Fibroblast of the aortic adventitia (primary cell): ENCODE measurements at places on chromosomes 4 and X. TPM values are rescaled to one million over a fixed set of nuclear protein-coding genes. Genes with fewer than 3 reads are reported as not detected.

GRCh38 chr4:8676676-8677075 is 84.1 kb downstream of the CPZ start:
- DNase-seq = no peak

DNA sequence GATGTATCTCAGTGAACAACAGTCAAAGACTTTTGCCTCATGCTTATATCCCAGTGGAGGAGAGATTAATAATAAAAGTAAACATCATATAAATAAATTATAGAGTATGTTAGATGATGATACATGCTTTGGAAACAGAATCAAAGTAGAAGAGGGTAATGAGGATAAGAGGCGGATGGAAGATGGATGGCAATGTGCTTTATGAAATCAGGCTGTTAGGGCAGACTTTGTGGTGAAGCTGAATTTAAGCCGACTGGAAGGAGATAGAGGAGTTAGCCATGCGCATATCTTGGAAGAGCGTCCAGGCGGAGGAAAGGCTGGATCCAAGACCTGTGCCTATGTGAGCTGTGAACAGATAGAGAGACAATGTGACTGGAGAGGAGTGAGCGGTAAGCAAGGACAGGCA is 74.9 kb upstream of the GUCY1A1 start:
- DNase-seq = no peak

Gene TLL1
- total RNA-seq = 0.09 and 1.5 TPM in 2 replicates

GRCh38 chr4:168485156-168485910 is 5.0 kb upstream of the DDX60L start:
- no peak for DNase-seq

Gene DCUN1D4
- 62.6 and 115 TPM in 2 replicates for total RNA-seq

Gene ARAP2
- total RNA-seq = 0.63 and 1.5 TPM in 2 replicates

Gene RAB9B
- total RNA-seq = 1.9 and 2.6 TPM in 2 replicates

GRCh38 chr4:73704314-73705055 is 35.9 kb upstream of the CXCL8 start:
- peak; percentile 100 for DNase-seq

Gene NHS
- total RNA-seq = 1.6 and 11.6 TPM in 2 replicates

- DNase-seq = no peak
These were observed 53.3 kb downstream of the NBDY start for GRCh38 chrX:56782352-56782751.

GRCh38 chr4:101175896-101176676 is 171.2 kb downstream of the PPP3CA start:
- DNase-seq = no peak

- no peak for DNase-seq
These were observed 130.2 kb downstream of the SH2D1A start for GRCh38 chrX:124476562-124476961.

DNA sequence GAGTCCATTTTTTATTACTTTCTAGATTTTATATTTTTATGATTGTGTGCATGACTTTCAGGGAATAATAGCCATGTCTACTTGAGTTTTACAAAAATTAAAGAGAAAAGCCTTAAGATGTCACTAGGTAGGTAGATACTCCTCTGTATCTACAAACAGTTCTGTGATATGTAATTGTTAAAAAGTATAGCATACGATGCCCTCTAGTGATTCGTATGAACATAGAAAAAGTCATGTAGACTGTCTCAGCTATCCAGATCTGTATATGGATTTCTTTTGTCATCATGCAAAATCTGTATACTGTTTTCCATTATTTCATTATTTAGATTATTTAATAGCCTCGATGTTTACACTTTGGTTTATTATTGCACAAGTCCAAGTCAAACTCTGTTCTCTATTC is 856.6 kb downstream of the CENPC start:
- peak; percentile 80 for DNase-seq

- DNase-seq = peak; percentile 96
These were observed 35.0 kb downstream of the FBXW7 start for GRCh38 chr4:152500800-152501434.

GRCh38 chr4:129140521-129140920 is 44.6 kb downstream of the C4orf33 start:
- peak; percentile 2 for DNase-seq

GRCh38 chr4:121938282-121939092 is 13.4 kb downstream of the TRPC3 start:
- DNase-seq = no peak

DNA sequence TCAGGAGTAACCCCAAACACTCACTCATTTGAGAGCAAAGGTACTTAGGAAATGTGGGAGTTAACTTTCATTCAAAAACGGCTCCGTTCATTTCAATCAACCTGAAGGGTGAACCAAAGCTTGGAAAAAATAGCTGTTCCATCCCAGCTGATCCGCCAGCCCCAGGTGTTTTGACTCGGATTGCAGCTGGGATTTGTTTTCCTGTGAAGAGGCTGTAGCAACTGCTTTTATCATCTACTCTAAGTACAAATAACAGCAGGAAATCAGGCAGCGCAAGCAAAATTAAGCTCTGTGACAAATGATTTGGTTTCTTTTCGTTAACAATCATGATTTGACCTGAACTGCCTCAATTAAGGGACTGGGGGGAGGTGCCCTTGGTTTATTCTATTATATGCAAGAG is 154.7 kb downstream of the BEND2 start:
- no peak for DNase-seq

GRCh38 chr4:182819751-182820150 is 97.4 kb downstream of the DCTD start:
- DNase-seq = no peak

Gene COX7B2
- total RNA-seq = not detected in 2 replicates

- peak; percentile 49 for DNase-seq
These were observed 136.6 kb upstream of the SH3RF1 start for GRCh38 chr4:169407217-169407845.

- no peak for DNase-seq
These were observed 24.0 kb downstream of the ARSJ start for GRCh38 chr4:113955411-113955810.

DNA sequence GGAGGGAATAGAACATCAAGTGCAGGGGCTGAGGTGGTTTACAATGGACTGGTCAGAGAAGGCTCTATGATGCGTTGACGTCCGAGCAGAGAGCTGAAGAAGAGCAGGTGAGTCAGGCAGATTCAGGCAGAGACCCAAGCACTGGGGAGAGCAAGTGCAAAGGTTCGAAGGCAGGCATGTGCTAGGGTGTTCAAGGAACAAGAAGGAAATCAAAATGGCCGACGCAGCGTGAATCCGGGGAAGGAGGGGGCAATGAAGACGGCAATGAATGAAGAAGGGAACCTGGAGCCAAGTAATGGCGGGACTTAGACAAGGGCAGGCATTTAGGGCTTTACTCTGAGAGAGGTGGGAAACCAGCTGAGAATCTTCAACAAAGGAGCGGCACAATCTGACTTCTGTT is 56.8 kb upstream of the DCTD start:
- no peak for DNase-seq

- no peak for DNase-seq
These were observed 4.4 kb downstream of the GPRIN3 start for GRCh38 chr4:89303177-89303576.

Gene FOXP3
- total RNA-seq = not detected in 2 replicates

GRCh38 chr4:106476741-106477140 is 108.2 kb upstream of the GIMD1 start:
- no peak for DNase-seq

Gene ARMCX2
- total RNA-seq = 45.3 and 68.5 TPM in 2 replicates

Gene IGBP1
- 64.6 and 117 TPM in 2 replicates for total RNA-seq

Gene GPR50
- total RNA-seq = not detected in 2 replicates

- DNase-seq = no peak
These were observed 52.1 kb downstream of the RTL5 start for GRCh38 chrX:72079607-72080006.

GRCh38 chr4:154960476-154960875 is 179.4 kb downstream of the RBM46 start:
- DNase-seq = no peak

DNA sequence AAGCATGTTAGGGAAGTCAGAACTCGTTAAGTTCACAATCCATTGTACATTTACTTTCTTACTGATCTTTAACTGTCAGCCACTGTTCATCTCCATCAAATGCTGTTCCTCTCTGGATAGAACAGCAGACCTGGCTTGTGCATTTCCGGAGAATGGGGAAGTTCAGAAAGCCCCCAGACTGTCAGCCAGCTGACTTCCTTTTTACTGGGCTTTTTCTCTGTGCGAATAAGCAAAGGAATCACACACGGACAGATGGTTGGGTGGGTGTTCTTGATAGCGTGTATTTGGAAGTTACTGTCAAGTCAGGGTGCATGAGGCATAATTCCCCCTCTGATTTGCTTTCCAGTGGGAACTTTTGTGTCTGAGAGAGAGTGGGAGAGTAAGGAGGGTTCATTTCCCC is 56.8 kb downstream of the TSPAN7 start:
- no peak for DNase-seq

GRCh38 chr4:75180217-75180616 is 247.3 kb downstream of the PARM1 start:
- DNase-seq = no peak

DNA sequence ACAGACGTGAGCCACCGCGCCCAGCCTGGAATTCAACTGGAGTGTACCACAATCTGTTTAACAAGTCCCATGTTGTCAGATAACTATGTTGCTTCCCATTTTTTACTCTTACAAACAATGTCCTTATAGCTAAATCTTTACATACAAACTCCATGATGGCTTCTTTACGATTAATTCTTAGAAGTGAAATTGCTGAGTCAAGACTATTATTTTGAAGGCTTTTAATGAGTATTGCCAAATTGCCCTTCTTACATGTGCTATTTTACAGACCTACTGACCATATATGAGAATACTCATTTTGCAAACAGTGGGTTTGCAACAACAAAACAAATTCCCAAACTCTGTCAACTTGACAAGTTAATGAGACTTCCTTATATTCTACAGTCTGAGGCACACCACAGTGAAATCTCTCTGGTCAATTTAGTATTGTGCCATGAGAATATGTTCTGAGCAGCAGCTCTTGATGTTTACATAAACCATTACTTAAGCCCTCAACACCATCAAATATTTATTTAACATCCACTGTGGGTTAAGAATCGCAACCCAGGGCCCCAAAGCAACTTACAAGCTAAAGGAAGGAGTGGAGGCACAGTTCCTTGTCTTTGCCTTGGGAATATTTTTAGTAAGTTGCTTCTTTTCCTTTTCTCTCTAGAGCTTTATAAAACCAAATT is 128.5 kb downstream of the SPRY1 start:
- no peak for DNase-seq

- DNase-seq = no peak
These were observed 30.3 kb upstream of the SHISA3 start for GRCh38 chr4:42366959-42367358.

Gene AFM
- not detected in 2 replicates for total RNA-seq

DNA sequence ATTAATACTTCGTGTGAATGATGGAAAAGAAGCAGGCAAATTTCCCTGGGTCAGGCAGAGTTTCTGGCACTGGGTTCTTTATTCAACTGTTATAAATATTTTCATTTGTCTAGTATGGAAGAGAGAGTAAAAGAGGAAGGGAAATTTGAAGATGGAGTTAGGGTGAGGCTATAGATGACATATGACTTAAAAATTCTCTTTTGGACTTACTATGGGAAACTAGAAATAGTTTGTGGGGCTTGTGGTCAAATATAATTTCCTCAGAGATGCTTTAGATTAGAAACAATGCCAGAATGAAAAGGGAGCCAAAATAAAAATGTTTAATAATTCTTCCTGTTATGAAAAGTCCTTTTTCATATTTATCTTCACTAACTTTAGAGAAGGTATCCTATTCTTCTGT is 103.2 kb downstream of the GC start:
- DNase-seq = peak; percentile 56

GRCh38 chrX:106928227-106928626 is 8.0 kb downstream of the CLDN2 start:
- no peak for DNase-seq

DNA sequence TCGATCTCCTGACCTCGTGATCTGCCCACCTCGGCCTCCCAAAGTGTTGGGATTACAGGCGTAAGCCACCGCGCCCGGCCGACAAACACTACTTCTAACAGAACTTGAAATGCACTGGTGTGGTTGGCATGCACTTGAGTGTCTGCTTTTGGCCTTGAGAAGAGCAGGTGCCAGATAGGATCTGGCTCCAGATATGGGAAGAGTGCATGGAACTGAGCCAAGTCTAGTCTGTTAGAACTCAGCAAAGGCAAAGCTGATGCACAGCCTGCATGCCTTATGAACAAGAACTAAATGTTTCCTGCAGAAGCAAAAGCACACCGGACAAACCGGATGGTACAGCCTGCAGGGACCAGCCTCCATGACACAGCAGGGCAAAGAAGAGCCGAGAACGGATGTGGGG is 35.1 kb upstream of the TBL1X start:
- no peak for DNase-seq

Gene PPARGC1A
- total RNA-seq = 0.81 and 15.9 TPM in 2 replicates

DNA sequence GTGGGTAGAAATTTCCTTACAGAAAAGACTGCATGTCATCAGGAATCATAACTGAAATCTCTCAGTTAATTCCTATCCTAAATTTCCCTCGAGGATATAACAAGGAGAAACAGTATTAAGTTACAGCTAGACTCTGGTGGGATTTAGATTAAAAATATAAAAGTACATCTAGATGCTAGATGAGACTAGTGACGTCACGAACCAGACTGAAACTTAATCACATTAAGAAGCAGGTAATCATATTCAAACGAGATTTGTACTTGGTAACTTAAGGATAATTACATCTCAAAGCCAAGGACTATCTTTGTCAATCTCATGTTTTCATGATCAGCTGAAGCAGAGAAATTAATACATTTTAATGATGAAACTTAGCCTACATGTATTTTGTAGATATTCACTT is 130.6 kb downstream of the MTNR1A start:
- no peak for DNase-seq

Gene CENPVL2
- total RNA-seq = 0.41 TPM in 1 of 2 replicates, not detected in the other

DNA sequence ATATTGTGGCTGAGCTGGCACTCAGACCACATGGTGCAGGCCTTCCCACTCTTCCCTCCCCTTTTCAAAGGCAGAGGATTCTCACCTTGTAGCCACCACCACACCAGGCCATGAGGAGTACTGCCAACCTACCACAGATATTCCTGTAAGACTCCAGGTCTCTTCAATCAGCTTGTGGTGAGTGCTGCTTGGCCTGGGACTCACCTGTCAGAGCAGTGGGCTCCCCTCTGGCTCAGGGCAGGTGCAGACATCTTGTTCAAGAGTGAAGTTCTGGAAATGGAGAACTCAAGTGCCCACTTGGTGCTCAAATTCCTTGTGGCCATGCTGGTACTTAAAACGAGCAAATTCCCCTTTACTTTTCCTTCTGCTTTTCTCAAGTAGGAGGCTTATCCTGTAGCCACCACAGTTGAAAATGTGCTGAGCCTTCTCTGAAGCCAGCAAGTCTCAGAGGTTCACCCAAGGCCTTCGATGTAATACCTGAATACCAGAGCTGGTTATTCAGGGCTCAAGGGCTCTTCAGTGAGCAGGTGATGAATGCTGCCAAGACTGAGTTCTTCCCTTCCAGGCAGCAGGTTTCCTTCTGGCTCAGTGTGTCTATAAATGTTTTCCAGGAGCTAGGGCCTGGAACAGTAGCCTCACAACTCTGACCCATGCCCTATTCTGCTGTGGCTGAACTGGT is 212.9 kb downstream of the TEX13C start:
- no peak for DNase-seq

DNA sequence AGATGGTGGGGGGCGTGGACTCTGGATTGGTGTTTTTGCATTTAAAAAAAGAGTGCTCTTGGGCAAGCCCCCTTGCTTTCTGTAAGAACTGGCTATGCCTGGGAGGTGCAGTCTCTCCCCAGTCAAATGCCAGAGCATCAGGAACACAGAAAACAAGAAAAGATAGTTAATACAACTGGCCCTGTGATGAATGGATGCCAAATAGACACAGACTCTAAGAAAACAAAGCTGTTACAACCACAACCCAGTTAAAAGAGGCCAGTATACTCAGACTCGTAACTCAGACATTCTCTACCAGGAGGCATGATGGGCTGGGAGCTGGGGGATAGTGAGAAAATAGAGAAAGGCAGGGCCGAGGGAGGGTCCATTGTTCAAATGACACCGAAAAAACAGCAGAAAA is 32.5 kb upstream of the C1QTNF7 start:
- DNase-seq = no peak

GRCh38 chr4:152478461-152479237 is 57.2 kb downstream of the FBXW7 start:
- DNase-seq = peak; percentile 45
